ENCODE measurements at places on chromosomes 5 and 9. TPM values are rescaled to one million over a fixed set of nuclear protein-coding genes. Genes with fewer than 3 reads are reported as not detected.

SLIT3 gene
- total RNA-seq: 0.02 TPM

EIF4E1B gene
- total RNA-seq: not detected

SPATA31A5 gene
- not detected for total RNA-seq

APC gene
- 39.6 TPM for total RNA-seq

CCL27 gene
- total RNA-seq: not detected

DNA sequence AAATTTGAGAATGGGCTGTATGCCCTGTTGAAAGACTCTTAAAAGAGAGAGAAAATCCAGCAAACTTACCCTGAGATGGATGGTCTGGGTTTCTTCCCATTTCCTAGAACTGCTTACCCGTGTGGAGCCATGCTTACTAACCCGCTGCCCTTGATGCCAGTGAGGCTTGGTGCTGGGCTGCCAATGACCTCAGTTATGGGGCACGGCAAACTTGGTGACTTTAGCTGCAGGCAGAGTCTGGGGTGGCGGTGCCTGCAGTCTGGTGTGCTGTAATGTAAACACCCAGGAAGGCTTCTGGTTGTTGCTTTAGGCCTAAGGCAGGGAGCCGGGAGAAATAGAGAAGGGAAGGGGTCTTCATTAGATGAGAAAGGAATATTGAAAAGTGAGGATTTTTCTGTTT is 7.3 kb upstream of the TENT4A start:
- no peaks in the 10 kb centered on the region for H3K4me1 ChIP-seq
- H3K27me3 ChIP-seq: no peaks in the 10 kb centered on the region
- H3K27ac ChIP-seq: no peak overlapping the region
- DNase-seq: no peak
- no peak overlapping the region for H3K4me3 ChIP-seq

- H3K36me3 ChIP-seq: no peaks in the 10 kb centered on the region
- no peaks in the 10 kb centered on the region for H3K4me1 ChIP-seq
- no peak for DNase-seq
- no peaks in the 10 kb centered on the region for H3K27me3 ChIP-seq
- no peak overlapping the region for H3K4me3 ChIP-seq
- H3K27ac ChIP-seq: no peak overlapping the region
These were observed 247.0 kb downstream of the CDH9 start for GRCh38 chr5:26791433-26791832.

DNA sequence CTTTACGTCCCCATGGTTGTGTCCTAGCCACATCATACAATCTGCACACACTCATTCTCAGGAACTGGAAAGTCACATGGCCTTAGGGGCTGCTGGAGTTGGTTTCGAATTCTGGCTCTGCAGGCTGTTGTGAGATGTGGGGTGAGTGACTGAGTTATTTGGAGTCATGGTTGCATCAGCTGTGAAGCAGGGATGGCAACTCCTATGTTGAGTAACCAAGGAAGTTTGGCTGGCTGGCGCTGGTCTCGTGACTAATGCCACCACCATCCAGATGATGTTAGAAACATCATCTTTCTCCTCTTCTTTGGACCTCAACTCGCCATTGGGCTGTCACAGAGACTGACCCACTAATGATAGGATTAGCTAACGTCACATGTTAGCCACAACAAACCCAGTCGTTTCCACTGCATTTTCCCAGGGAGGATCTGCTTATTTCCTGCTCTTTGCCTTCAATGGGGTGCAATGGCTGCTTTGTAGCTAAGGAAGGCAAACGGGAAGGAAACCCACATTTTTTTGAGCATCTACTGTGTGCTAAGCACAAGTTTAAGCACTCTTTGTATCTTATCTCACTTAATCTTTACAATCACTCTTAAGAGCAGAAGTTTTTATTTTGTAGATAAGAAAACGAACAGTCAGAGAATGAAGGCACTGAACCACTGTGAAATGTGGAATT is 78.1 kb upstream of the UBTD2 start:
- H3K27me3 ChIP-seq: no peaks in the 10 kb centered on the region
- H3K4me3 ChIP-seq: no peak overlapping the region
- no peak overlapping the region for H3K27ac ChIP-seq

DNA sequence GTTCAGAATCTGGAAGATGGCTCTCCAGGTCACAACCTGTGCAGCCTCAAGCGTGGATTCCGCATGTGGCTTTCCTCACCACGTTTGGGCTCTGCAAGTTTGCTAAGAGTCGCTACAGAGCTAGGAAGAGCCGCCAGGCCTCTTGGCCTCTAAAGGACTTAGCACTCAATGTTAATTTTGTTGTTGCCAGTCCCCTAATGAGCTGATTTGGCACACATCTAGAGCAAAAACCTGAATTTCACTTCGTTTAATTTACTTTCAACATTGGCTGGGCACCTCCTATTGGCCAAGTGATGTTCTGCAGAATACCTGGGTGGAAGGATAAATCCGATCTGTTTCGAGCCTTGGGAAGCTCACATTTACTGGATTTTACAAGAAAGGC is 65.8 kb upstream of the UNC5A start:
- no peak overlapping the region for H3K27ac ChIP-seq
- no peaks in the 10 kb centered on the region for H3K4me1 ChIP-seq
- no peaks in the 10 kb centered on the region for H3K36me3 ChIP-seq
- no peak overlapping the region for H3K4me3 ChIP-seq

DNA sequence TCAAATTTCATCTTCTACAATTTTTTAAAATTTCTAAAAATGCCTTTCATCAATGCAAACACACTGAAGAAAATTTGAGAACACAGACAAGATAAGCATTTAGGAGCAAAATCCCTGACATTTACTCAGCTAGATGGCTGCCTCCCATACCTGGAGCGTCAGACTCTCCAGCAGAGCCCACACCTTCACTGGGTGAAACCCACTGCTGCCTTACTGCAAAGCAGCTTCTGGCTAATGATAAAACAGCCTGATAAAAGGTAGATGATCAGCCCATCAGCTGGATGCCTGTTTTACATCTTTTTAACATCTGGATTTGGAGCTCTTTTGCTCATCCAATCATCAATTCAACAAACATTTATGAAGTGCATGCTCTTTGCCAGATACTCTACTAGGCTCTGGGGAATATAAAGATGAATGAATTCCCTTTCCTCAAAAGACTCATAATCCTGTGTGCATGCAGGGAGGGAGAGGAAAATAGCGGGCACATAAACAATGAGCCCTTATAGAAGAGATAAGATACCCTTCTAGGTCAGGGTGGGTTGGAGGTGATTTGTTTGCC is 271.2 kb downstream of the SAXO1 start:
- H3K27me3 ChIP-seq: no peaks in the 10 kb centered on the region
- H3K4me1 ChIP-seq: peaks cover under 1% of the 10 kb centered on the region
- no peaks in the 10 kb centered on the region for H3K36me3 ChIP-seq
- no peak overlapping the region for H3K4me3 ChIP-seq
- no peak overlapping the region for H3K27ac ChIP-seq

GRCh38 chr5:172370237-172370640 is 84.1 kb downstream of the SH3PXD2B start:
- H3K36me3 ChIP-seq: peaks cover 15% of the 10 kb centered on the region
- H3K4me3 ChIP-seq: no peak overlapping the region
- H3K27me3 ChIP-seq: no peaks in the 10 kb centered on the region
- no peak for DNase-seq
- no peak overlapping the region for H3K27ac ChIP-seq

- H3K27ac ChIP-seq: no peak overlapping the region
- H3K4me1 ChIP-seq: no peaks in the 10 kb centered on the region
- H3K36me3 ChIP-seq: no peaks in the 10 kb centered on the region
- no peak overlapping the region for H3K4me3 ChIP-seq
- DNase-seq: no peak
These were observed 22.0 kb upstream of the NIPBL start for GRCh38 chr5:36854402-36855140.

DNA sequence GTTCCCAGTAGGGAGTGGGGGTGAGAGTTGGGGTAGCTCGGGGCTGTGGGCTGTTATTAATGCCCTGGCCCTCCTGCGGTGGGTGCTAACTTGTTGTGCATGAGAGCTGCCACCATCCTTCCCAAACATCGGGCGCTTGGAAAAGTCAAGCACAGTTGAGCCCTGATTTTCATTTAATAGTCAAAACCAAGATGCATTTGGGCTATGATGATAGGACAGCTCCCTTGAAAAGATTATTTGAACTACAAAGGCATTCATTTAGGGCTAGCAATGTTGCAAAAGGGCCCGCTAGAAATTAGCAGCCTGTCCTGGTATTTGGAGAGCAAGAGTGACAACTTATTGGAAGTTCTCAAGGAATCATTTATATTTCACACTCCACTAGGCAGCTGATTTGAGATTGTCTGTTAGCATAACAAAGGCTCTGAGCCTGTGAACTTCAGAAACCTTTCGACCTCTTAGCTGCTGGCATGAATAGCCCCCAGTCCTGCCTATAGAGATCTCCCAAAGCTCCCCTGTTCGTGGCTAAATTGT is 128.2 kb upstream of the TMEM161B start:
- DNase-seq: no peak
- no peak overlapping the region for H3K4me3 ChIP-seq
- H3K27me3 ChIP-seq: peaks cover 3% of the 10 kb centered on the region
- H3K27ac ChIP-seq: no peak overlapping the region
- H3K36me3 ChIP-seq: no peaks in the 10 kb centered on the region
- no peaks in the 10 kb centered on the region for H3K4me1 ChIP-seq

DNA sequence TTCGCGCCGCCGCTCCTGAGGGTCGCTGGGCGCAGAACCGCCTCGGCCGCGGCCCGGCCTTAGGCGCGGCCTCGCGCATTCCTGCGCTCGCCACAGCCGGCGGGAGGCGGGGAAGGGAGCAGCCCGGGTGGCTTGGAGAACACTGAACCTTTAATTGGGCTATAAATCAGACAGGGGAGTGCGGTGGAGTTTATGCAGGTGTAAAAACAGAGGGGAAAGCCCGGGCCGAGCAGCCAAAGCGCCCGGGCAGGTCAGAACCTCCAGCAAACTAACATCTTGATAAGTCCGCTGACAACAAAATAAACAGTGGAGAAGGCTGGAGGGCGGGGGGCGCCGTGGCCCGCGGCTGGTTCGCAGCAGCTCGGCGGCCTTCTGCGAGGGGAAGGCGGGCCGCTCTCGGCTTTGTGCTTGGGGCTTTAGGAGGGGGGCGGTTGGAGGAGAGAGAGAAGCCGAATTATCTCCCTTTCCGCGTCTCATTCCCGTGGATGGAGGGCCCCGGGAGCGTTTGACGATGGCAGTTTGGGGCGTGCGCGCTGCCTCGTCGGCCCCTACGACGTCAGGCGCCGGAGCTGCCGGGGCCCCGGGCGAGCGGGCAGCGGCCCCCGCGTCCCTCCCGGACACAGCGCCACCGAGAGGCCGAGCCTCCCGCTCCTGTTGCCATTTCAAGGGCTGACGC is 11.3 kb downstream of the FOXD1 start:
- no peak overlapping the region for H3K27ac ChIP-seq
- DNase-seq: no peak
- no peak overlapping the region for H3K4me3 ChIP-seq
- H3K27me3 ChIP-seq: peaks cover 83% of the 10 kb centered on the region
- H3K36me3 ChIP-seq: no peaks in the 10 kb centered on the region

DNA sequence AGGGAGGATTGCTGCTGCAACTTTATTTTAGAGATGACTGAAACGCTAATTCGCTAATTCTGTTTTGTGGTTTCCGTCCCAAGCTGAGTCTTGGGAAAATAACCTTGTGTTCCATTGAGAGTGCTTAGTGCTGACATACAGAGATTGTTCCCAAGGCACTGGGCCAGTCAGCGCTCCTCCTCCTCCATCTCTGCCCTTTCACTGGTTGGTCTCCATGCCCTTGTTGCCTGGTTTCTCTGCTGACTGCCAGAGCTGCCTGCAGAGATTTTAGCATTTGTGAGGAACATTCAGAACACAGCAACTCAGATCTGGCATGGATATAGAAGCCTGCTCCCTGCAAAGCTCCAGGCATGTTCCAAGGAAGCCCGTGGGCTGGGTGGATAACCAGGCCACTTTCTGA is 126.0 kb upstream of the IRX2 start:
- no peaks in the 10 kb centered on the region for H3K4me1 ChIP-seq
- H3K4me3 ChIP-seq: no peak overlapping the region
- H3K36me3 ChIP-seq: no peaks in the 10 kb centered on the region
- H3K27me3 ChIP-seq: no peaks in the 10 kb centered on the region
- no peak overlapping the region for H3K27ac ChIP-seq
- DNase-seq: no peak

- no peaks in the 10 kb centered on the region for H3K36me3 ChIP-seq
- no peak overlapping the region for H3K4me3 ChIP-seq
- DNase-seq: no peak
- no peaks in the 10 kb centered on the region for H3K4me1 ChIP-seq
These were observed 14.4 kb upstream of the CCDC69 start for GRCh38 chr5:151238303-151238741.

DNA sequence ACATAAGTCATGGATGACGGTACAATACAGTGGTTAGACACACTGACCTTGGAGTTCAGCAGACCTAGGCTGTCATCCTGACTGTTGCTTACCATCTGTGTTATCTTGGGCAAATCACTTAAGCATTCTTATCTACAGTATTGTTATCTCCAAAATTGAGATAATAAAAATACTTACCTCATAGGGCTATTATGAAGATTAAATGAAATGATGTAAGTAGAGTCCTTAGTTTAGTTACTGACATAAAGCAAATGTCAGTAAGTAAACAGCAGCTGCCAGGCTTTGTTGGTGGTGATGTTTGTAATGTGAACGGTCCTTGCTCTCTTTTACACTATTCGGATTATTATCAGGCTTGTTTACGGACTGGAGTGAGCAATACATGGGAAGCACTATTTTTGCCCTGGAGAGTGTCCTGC is 107.3 kb upstream of the DPYSL3 start:
- H3K27me3 ChIP-seq: no peaks in the 10 kb centered on the region
- DNase-seq: no peak
- no peak overlapping the region for H3K4me3 ChIP-seq
- H3K36me3 ChIP-seq: no peaks in the 10 kb centered on the region

DNA sequence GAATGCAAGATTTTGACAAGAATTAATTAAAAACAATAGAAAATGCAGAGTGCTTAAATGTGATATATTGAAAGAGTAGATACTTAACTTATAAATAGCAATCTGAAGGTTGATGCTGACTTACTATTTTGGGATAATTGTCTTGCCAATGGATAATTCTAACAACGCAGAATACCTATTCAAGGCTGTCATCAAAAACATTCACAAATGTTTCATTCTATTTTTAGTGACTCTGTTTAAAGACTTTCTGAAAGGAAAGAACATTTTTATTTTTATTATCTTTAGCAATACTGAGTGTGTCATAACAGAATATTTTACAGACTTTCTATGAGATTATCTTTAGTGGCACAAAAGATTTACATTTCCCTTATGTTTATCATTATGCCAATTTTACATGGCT is 38.1 kb downstream of the ANKRD55 start:
- H3K4me1 ChIP-seq: peaks cover 20% of the 10 kb centered on the region
- no peak overlapping the region for H3K27ac ChIP-seq
- DNase-seq: no peak
- no peak overlapping the region for H3K4me3 ChIP-seq
- no peaks in the 10 kb centered on the region for H3K27me3 ChIP-seq

GRCh38 chr9:124517600-124517999 is 10.4 kb upstream of the NR5A1 start:
- DNase-seq: no peak
- no peak overlapping the region for H3K27ac ChIP-seq
- no peaks in the 10 kb centered on the region for H3K27me3 ChIP-seq
- H3K4me3 ChIP-seq: no peak overlapping the region

- H3K4me1 ChIP-seq: no peaks in the 10 kb centered on the region
- H3K36me3 ChIP-seq: no peaks in the 10 kb centered on the region
- H3K27ac ChIP-seq: no peak overlapping the region
- no peak for DNase-seq
- H3K4me3 ChIP-seq: no peak overlapping the region
These were observed 7.9 kb downstream of the ELOVL7 start for GRCh38 chr5:60836131-60836530.

- H3K4me3 ChIP-seq: no peak overlapping the region
- no peaks in the 10 kb centered on the region for H3K27me3 ChIP-seq
- DNase-seq: no peak
- no peaks in the 10 kb centered on the region for H3K4me1 ChIP-seq
- H3K27ac ChIP-seq: no peak overlapping the region
- H3K36me3 ChIP-seq: no peaks in the 10 kb centered on the region
These were observed 41.9 kb downstream of the SPEF2 start for GRCh38 chr5:35659556-35659955.

Measured in endothelial cell of umbilical vein (primary cell).